Stimulated activated effector memory CD8-positive, alpha-beta T cell treated with anti-CD3 and anti-CD28 coated beads, Interleukin-12 subunit alpha, Interleukin-12 subunit beta, amount 100 ng/mL, for 72 hours (primary cell): ENCODE measurements at places on chromosomes 7 and 10.
A peak's percentile ranks its signal among the peaks of the same experiment; 100 is the strongest.

DNA sequence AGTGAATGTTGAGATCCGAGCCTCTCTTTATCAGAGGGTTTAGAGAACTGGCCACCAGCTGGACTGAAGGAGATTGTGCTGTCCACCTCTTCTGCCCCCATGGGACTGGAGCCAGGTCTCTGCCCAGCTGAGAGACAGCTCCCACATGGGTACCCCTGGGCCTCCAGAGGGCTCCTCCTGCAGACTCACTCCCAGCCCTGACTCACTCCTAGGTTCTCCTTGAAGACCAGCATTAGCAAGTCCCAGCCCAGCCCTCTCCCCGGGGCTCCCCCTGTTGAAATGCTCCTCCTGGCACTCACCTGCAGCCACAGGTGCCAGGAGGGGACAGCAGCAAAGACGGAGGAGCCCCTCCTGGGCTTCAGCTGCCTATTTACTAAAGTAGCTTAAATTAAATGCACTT is 126.9 kb downstream of the CXCL12 start:
- DNase-seq = no peak

DNA sequence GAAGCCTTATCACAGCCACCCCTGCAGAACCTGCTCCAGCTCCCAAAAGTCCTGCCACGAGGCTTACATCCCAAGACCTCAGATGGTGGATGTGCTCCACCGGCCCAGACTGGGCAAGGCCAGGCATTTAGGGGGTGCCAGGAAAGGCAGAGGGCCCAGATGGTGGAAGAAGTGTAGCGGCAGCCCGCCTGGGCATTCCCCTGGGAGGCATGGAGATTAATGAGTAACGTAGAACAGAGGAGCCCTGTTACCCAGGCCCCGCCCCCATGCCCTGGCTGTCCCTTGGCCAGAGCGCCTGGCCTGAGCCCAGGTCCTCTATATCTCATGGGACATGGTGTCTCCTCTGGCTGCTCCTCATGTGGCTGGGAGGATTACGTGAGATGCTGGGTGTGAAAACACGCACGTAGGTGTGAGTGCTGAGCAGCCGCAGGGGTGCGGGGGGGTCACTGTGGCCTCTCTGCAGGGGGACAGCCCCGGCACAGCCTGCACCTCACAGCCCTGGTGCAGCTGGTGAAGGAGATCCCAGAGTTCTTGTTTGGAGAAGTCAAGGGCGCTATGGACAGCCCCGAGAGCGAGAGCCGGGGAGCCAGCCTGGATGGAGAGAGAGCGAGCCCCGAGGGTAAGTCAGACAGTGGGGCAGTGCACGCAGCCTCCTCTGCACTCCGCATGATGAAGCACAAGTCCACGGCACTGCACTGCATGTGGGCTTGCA is 52.9 kb downstream of the ZNF467 start:
- DNase-seq = no peak

GRCh38 chr10:83214136-83214535 is 925.2 kb upstream of the GHITM start:
- DNase-seq = no peak

DNA sequence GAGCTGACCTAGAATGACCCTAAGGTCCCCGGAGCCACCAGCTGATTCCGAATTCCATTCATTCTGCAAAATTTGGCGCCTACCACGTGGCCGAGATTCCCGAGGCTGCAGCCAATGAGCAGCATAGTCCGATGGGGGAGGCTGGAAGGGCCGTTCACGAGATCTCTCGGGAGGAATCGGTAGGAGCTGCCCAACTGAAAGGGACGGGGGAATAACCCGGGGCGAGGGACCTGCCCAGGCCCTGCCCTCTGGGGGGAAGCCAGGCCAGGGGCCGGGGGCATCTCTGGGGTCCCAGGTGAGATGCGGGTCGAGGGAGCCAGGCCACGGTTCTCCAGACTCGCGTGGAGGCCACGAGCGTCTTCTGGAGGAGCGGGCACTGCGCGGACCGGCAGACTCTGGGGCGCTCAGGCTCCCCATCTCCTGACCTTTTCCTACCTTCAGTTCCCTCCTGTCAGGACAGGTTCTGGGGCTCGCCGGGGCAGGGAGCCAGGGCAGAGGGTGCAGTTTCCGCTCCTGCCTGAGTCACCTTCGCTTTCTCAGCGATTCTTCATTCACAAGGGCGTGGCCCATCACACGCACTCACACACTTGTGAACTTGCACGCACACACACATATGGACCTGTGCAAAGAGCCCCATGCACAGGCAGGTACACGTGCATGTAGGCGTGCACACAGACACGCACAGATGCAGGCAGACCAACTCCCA is 173.4 kb downstream of the RNF216 start:
- DNase-seq = no peak

GRCh38 chr7:30659312-30659711 is 22.9 kb downstream of the CRHR2 start:
- DNase-seq = no peak

- no peak for DNase-seq
These were observed 1.1 kb upstream of the DNAAF5 start for GRCh38 chr7:725223-726005.

DNA sequence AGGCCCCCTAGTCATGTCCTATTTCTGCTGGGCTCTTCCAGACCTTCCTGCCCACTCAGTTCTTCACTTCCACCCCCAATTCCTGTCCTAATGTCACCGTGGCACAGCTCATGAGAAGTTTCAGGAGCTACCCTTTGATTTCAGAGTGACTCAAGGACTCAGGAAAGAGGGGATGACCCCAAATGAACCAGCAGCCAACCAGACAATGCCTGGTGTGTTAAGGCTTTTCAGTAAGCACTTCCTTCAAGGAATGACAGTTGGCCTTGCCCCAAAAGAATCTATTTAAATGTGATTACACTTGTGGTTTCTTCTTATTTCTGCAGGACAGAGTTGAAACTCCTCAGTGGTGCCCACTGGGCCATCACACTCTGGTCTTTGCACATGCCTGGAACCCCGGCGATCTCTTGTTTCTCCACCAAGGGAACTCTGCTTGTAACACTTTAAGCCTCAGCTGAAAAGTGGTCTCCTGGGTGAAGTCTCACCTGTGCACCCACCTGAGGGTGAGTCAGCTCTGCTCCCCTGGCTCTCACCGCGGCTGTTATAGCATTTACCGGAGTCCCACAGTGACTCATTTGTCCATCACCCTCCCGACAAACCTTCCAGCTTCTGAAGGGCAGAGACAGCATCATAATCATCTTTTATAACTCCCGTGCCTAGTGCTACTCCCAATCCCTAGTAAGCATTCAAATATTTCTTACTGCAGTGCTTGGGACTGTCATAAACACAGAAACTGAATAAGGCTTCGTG is 123.0 kb upstream of the SVIL start:
- DNase-seq = no peak

DNA sequence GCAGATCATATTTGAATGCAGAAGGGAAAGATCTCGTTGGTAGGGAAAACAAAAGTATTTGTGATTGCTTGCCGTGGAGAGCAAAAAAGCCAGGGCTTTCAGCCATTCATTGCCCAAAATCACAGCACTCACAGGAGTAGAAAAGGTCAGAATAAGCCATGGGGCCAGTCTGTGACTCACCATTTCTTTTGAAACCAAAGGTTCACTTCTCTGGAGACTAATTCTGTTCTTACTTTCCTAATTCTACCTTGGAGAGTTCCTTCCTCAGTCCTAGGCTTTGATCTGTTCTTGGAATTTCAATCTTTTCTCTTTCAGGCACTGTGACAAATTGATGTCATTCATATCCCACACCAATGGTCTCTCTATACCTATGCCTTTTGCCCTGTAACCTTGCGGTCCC is 54.1 kb upstream of the FAM180A start:
- no peak for DNase-seq

GRCh38 chr10:116761883-116762282 is 19.5 kb upstream of the HSPA12A start:
- no peak for DNase-seq

DNA sequence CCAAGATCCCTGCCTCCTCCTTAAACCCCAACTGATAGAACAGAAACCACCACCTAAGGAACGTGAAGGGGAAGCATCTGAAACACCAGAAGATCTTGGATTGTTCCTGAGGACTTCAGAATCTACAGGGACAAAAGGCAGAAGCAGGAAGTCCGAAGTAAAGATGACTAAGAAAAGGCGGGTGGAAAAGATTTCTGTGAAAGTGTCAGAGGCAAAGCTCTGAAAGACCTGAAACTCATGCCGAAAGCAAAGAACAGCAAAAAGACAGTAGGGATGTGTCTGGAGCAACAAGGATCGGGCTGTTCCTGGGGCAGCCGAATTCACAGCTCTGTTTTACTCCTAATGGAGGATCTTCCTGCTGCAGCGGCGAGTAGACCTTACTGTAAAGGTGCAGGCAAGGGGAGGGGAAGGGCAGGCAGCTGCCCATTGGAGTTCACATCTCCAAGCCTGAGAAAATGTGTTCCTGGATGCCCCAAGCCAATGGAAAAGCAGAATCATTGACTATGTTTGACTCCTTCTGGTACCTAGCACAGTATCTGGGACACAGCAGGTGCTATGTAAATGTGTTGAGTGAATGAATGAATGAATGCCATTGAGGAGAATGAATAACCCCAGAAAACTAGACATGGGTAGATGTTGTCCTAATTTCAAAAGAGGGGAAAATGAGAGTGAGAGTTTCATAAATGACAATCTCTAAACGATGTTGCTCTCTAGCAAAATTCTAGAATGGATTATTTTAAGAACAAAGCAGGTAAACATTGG is 40.4 kb downstream of the PDIA4 start:
- DNase-seq = no peak

- DNase-seq = no peak
These were observed 49.5 kb downstream of the ZNF37A start for GRCh38 chr10:38143587-38143986.

DNA sequence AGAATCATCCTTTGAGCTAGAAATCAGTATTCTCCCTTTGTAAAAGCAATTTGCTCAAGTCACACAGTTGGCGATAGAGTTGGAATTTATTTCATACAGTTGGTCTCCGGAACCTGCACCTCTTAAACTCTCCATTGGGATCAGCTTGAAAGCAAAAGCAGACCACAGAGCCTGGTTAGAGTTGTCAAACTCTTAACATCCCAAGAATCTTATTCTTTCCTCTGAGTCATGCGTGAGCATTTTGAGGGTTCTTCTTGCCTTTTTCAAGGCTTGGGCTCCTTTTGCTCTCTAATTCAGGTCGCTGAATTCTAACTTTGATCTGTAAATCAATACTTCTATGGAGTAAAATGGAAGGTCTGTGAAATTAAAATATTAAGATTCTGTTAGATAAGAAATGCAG is 19.6 kb upstream of the SCIN start:
- DNase-seq = no peak

DNA sequence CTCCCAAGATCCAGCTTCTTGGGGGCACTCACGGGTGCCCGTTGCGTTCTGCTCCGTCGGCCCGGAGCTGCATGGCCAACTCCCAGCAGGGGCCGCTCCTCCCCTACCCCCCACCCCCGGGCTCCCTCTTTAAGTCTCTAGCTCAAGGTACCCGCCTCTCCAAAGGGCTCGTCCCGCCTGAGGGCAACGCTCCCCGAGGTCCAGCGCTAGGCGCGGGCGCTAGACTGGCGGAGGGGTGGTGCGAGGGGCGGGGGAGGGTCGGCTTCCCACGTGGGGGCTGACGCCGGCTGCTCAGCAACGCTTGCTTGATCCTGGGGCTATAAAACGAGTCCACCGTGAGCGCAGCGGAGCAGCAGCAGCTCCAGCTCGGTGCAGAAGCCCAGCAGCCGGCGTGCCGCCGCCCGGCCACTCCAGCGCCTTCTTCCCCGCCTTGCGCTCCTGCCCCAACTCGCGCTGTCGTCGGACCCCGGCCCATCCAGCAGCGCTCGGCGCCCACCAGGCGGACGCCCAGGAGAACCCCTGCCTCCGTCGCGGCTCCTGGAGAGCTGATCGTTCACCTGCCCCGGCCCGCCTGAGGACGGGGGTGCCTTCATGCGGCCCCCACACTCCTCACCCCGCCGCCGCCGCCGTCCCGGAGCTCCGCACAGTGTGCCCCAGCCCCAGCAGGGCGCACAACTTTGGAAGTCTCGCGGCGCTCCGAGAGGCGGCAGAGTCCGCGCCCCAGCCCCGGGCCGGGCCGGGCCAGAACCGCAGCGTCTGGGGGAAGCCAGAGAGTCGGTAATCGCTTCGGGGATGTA is at the start of gene ADRA2A:
TSS of gene ADRA2A (plus strand) at position 348 of the 797 bp plus-strand sequence. CDS start 968 bp downstream, outside the sequence.
- DNase-seq = peak; percentile 71

DNA sequence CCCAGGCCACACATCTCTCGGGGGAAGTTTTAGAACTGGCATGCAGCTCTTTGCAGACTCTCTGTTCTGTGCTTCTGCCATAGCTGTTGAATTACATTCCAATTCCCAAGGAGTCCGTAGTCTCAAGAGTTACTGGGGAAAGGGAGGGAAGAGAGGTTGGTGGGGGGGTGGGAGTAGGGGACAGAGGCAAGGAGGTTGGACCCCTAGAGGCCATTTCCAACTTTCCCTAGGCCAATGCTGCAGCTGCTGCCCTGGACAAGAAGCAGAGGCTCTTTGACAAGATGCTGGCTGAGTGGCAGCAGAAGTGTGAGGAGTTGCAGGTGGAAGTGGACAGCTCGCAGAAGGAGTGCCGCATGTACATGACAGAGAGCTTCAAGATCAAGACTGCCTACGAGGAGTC is 23.8 kb downstream of the MYH16 start:
- DNase-seq = no peak

GRCh38 chr7:50416527-50417182 is 33.5 kb downstream of the FIGNL1 start:
- peak; percentile 48 for DNase-seq

DNA sequence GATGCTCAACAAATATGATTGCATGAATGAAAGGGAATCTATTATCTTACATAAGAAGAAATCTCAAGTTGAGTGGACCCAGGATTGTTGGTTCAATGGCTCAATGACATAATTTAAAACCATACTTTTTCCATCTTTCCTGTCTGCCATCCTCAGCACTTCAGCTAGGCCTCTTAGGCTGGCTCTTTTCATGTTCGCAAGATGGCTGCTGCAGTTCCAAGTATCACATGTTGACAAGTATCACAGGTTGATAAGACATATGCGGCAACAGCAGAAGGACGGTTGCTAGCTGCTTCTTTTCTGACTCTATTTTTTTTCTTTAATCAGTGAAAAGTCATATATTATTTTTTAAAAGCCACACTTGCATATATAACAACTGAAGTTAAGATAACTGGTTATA is 79.0 kb upstream of the CDK6 start:
- no peak for DNase-seq

- DNase-seq = no peak
These were observed 99.3 kb upstream of the OIT3 start for GRCh38 chr10:72794260-72794659.

GRCh38 chr10:14554491-14555205 is 220.0 kb downstream of the FAM107B start:
- no peak for DNase-seq

- DNase-seq = no peak
These were observed 27.1 kb downstream of the LRRC20 start for GRCh38 chr10:70355051-70356021.

GRCh38 chr10:71245420-71246325 is 33.3 kb downstream of the UNC5B start:
- no peak for DNase-seq

- DNase-seq = no peak
These were observed 31.3 kb downstream of the THNSL1 start for GRCh38 chr10:25047591-25048301.

DNA sequence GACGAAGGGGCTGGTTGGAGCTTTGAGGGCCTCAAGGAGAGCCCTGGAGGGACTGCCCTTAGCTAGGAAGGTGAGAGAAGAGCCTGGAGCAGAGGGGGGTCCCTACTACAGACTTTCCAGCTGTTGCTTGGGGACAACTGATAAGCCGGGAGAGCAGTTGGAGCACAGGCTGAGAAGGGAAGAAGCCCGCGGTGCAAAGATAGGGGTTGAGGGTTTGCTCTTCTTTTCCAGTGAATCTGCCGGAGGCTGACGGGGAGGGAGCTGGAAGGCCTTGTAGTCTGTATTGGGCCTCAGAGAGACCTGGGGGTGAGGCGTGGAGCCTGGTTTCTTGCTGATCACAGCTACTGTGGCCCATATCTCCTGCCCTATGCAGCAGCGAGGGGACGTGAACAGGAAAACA is 23.7 kb downstream of the CYP26A1 start:
- DNase-seq = no peak
